ENCODE measurements at places on chromosomes 5 and 9. TPM values are rescaled to one million over a fixed set of nuclear protein-coding genes. Genes with fewer than 3 reads are reported as not detected.

DNA sequence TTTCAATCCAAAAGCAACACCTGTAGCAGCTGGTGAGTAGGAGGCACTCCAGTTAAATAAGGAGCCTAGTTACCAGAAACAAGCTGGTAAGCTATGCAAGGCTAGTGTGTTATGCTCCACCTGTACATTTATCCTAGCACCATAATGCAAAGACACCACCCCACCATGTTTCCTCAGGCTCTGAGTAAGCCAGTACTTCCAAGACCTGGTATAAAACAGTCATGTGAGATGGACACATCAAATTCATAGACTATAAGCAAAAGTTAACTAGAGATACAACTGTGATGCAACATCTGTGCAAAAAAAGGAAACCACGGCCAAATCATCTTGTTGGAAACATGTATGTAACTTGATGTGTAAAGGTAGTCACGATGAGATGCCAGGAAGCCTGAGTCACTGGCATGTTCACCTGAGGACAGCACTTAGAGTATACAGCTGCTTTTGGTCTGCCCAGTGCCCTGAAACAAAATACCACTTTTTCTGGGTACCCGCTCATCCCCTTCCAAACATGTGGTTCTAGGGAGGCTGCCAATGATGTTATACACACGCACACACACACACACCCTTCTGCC, 66.1 kb downstream of the CDK5RAP2 start:
- H3K36me3 ChIP-seq = peaks cover 83% of the 10 kb centered on the region
- H3K4me3 ChIP-seq = no peak overlapping the region
- no peak overlapping the region for H3K27ac ChIP-seq
- no peak for DNase-seq

TMED9 gene
- 111 TPM for total RNA-seq

GRCh38 chr5:43150075-43150474, 29.4 kb downstream of the ZNF131 start:
- H3K27me3 ChIP-seq = no peaks in the 10 kb centered on the region
- peaks cover 8% of the 10 kb centered on the region for H3K4me1 ChIP-seq
- H3K27ac ChIP-seq = no peak overlapping the region
- no peak overlapping the region for H3K4me3 ChIP-seq
- no peak for DNase-seq
- H3K36me3 ChIP-seq = peaks cover 44% of the 10 kb centered on the region

- no peak overlapping the region for H3K27ac ChIP-seq
- H3K36me3 ChIP-seq = no peaks in the 10 kb centered on the region
- no peak overlapping the region for H3K4me3 ChIP-seq
- no peaks in the 10 kb centered on the region for H3K4me1 ChIP-seq
Observed at GRCh38 chr9:135178498-135178897, 91.0 kb downstream of the OLFM1 start.

PRDM9 gene
- not detected for total RNA-seq

RALGPS1 gene
- 1.9 TPM for total RNA-seq

- H3K36me3 ChIP-seq = no peaks in the 10 kb centered on the region
- H3K4me1 ChIP-seq = no peaks in the 10 kb centered on the region
- H3K4me3 ChIP-seq = no peak overlapping the region
- no peak for DNase-seq
Observed at GRCh38 chr5:117769877-117770276, 1195.3 kb upstream of the SEMA6A start.

DNA sequence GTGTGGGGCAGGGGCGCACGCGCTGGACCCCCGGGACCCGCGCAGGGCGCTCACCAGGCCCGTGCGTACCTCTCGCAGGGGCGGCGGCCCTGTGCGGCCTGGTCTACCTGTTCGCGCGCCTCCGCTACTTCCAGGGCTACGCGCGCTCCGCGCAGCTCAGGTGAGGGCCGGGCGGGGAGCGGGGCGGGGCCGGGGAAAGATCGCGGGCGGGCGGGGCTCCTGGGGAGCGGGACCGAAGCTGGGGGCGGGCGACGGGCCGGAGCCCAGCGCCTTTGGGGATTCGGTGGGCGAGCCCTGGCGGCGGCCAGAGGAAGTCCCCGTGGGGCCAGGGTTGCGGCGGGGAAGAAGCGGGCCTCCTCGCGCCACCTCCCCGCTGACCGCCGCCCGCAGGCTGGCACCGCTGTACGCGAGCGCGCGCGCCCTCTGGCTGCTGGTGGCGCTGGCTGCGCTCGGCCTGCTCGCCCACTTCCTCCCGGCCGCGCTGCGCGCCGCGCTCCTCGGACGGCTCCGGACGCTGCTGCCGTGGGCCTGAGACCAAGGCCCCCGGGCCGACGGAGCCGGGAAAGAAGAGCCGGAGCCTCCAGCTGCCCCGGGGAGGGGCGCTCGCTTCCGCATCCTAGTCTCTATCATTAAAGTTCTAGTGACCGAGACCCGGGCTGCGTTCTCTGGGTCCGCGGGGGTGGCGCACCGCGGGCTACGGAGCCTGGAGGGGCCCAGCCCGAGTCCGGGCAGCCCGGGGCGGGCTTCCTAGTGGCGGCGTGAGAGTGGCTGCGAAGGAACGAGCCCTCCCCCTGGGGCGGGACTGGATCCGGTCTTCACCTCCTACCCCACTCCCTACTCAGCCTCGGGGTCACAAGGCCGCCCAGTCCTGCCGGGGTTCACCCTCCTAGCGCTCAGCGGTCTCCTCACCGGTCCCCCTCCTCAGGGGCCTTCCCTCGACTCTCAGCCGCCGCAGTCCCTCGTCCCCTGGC, 2.4 kb downstream of the LTC4S start:
- peaks cover 8% of the 10 kb centered on the region for H3K36me3 ChIP-seq
- H3K27me3 ChIP-seq = no peaks in the 10 kb centered on the region
- H3K4me3 ChIP-seq = peak overlapping the region; percentile 53
- DNase-seq = peak; percentile 73
- H3K4me1 ChIP-seq = peaks cover 34% of the 10 kb centered on the region

TLR4 gene
- total RNA-seq = not detected

- H3K4me1 ChIP-seq = peaks cover 4% of the 10 kb centered on the region
- DNase-seq = no peak
- H3K27me3 ChIP-seq = no peaks in the 10 kb centered on the region
- H3K36me3 ChIP-seq = peaks cover 23% of the 10 kb centered on the region
Observed at GRCh38 chr9:20786807-20787206, 102.7 kb downstream of the FOCAD start.

CDC25C gene
- total RNA-seq = 21.3 TPM

DNA sequence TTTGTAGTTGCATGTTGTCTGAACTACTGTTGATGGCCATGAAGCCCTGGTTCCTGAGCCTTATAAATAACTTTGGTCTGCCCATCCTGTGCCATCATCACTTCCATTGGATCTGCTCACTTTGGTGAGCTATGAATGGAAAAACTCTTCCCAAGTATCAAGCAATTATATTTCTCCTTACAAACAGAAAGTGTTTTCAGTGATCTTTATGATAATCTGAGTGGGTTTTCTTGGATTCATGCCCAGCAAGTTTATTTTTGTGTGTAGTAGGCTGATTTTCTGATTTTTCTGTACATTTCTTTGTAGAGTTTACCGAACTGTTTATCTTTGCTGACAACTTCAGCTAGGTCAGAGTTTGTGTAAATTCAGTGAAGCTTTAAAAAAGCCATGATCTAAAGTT, 31.0 kb downstream of the CAMK4 start:
- peak overlapping the region; percentile 85 for H3K27ac ChIP-seq
- H3K36me3 ChIP-seq = peaks cover 36% of the 10 kb centered on the region
- H3K4me3 ChIP-seq = peak overlapping the region; percentile 44
- H3K27me3 ChIP-seq = no peaks in the 10 kb centered on the region

GRCh38 chr9:2681981-2682380, 35.3 kb upstream of the KCNV2 start:
- no peak for DNase-seq
- H3K4me3 ChIP-seq = no peak overlapping the region
- no peaks in the 10 kb centered on the region for H3K36me3 ChIP-seq

MARCOL gene
- total RNA-seq = not detected

GRCh38 chr9:5230554-5230953, 665 bp upstream of the INSL4 start:
- H3K36me3 ChIP-seq = no peaks in the 10 kb centered on the region
- H3K27ac ChIP-seq = no peak overlapping the region
- H3K4me3 ChIP-seq = no peak overlapping the region

GRCh38 chr9:136119061-136119882, 597 bp upstream of the TMEM250 start:
- H3K36me3 ChIP-seq = no peaks in the 10 kb centered on the region
- H3K4me1 ChIP-seq = peaks cover 26% of the 10 kb centered on the region
- H3K27ac ChIP-seq = peak overlapping the region; percentile 73
- no peaks in the 10 kb centered on the region for H3K27me3 ChIP-seq
- DNase-seq = peak; percentile 51

SHC3 gene
- not detected for total RNA-seq

DNA sequence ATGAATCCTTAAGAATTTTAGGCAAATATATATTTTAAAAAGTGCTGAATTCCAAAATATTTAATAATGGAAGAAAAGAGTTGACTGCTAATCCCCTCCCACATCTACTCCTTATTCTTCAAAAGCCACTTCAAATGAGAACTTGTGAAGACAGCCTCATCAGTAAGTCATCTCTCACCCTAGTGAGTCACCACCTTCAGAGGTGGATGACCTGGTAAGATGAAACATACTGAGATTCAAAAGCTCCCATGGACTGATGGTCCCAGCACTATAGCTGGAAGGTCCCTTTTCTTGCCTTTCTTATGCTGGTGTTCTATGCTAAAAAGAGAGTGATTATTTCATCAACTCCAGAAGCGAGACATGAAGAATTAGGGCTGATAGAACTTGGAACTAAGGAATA, 37.8 kb upstream of the SPDL1 start:
- DNase-seq = no peak
- H3K27ac ChIP-seq = no peak overlapping the region
- H3K36me3 ChIP-seq = no peaks in the 10 kb centered on the region
- no peak overlapping the region for H3K4me3 ChIP-seq

SAXO1 gene
- 0.12 TPM for total RNA-seq

- peaks cover 13% of the 10 kb centered on the region for H3K4me1 ChIP-seq
- peaks cover 68% of the 10 kb centered on the region for H3K36me3 ChIP-seq
- DNase-seq = no peak
- H3K27me3 ChIP-seq = no peaks in the 10 kb centered on the region
- no peak overlapping the region for H3K27ac ChIP-seq
Observed at GRCh38 chr5:169735913-169736312, 98.8 kb downstream of the DOCK2 start.

IFNK gene
- not detected for total RNA-seq

GRCh38 chr5:142342128-142342981, 17.5 kb upstream of the SPRY4 start:
- H3K36me3 ChIP-seq = peaks cover 11% of the 10 kb centered on the region
- H3K4me1 ChIP-seq = no peaks in the 10 kb centered on the region
- H3K27ac ChIP-seq = no peak overlapping the region
- H3K27me3 ChIP-seq = peaks cover 5% of the 10 kb centered on the region
- DNase-seq = no peak
- H3K4me3 ChIP-seq = no peak overlapping the region

- H3K4me3 ChIP-seq = no peak overlapping the region
- H3K36me3 ChIP-seq = no peaks in the 10 kb centered on the region
- H3K4me1 ChIP-seq = no peaks in the 10 kb centered on the region
- H3K27ac ChIP-seq = no peak overlapping the region
- DNase-seq = no peak
Observed at GRCh38 chr9:119101048-119101447, 268.2 kb downstream of the BRINP1 start.

LOX gene
- total RNA-seq = not detected

LTC4S gene
- total RNA-seq = 0.91 TPM

DNA sequence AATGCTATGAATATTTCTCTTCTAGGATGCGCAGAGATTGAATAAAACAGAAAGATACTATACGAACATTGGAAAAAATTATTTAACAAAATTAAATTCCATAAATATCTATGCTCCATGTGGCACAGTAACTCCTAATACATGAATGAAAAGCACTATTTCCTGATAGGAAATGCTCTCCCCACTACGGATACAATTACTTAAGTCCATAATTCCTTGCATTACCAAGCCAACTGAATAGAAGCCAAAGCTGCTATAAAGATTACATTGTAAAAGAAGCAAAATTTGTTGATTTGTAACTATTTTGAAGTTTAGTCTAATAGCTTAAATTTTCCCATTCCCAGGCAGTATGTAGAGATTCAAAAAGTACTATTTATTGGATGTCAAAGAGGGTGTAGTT, 61.8 kb upstream of the SNX2 start:
- peaks cover 25% of the 10 kb centered on the region for H3K27me3 ChIP-seq
- no peak for DNase-seq
- H3K4me1 ChIP-seq = no peaks in the 10 kb centered on the region
- no peak overlapping the region for H3K27ac ChIP-seq

- no peaks in the 10 kb centered on the region for H3K36me3 ChIP-seq
- no peak overlapping the region for H3K27ac ChIP-seq
- no peak for DNase-seq
- no peaks in the 10 kb centered on the region for H3K4me1 ChIP-seq
Observed at GRCh38 chr5:16894236-16895057, 41.6 kb downstream of the MYO10 start.

DNA sequence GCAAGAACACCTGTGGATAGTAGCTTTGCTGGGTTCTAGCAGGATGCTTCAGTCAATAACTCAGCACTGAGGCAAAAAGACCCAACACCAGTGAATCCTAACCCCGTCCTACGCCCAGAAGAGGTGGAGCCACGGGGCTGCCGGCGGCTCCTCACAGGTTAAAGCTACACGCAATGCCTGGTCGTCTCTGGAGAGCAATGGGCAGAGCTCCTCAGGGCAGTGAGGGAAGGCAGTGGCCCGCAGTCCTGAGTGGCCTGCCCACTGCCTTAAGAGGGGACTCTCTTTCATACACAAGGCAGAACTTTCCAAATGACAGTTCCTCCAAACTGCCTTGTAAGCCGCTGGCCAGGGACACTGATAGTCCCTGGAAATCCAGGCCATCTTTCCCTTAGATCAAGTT, 244.2 kb upstream of the IRX2 start:
- no peaks in the 10 kb centered on the region for H3K27me3 ChIP-seq
- H3K36me3 ChIP-seq = no peaks in the 10 kb centered on the region
- no peak overlapping the region for H3K4me3 ChIP-seq

BOD1 gene
- 18.5 TPM for total RNA-seq

GRCh38 chr9:111839987-111840386, 45.2 kb upstream of the SHOC1 start:
- H3K4me1 ChIP-seq = peaks cover 5% of the 10 kb centered on the region
- DNase-seq = no peak
- H3K4me3 ChIP-seq = no peak overlapping the region
- H3K27ac ChIP-seq = no peak overlapping the region

GGTA1 gene
- total RNA-seq = 1.6 TPM

All from activated CD8-positive, alpha-beta memory T cell treated with anti-CD3 and anti-CD28 coated beads, Interleukin-2, amount 10 ng/mL, durations not matched to agents 7 days and 5 days (primary cell).